CD4-positive, alpha-beta memory T cell (primary cell): ENCODE measurements at places on chromosomes 3 and 15. TPM values are rescaled to one million over a fixed set of nuclear protein-coding genes. Genes with fewer than 3 reads are reported as not detected.

- H3K36me3 ChIP-seq, result peaks cover 8% of the 10 kb centered on the region
- H3K4me3 ChIP-seq, result no peak overlapping the region
- H3K27me3 ChIP-seq, result no peaks in the 10 kb centered on the region
- H3K4me1 ChIP-seq, result peaks cover 56% of the 10 kb centered on the region
- no peak overlapping the region for H3K27ac ChIP-seq
- DNase-seq, result no peak
Observed at GRCh38 chr3:33071946-33072345, 25.0 kb downstream of the GLB1 start.

DNA sequence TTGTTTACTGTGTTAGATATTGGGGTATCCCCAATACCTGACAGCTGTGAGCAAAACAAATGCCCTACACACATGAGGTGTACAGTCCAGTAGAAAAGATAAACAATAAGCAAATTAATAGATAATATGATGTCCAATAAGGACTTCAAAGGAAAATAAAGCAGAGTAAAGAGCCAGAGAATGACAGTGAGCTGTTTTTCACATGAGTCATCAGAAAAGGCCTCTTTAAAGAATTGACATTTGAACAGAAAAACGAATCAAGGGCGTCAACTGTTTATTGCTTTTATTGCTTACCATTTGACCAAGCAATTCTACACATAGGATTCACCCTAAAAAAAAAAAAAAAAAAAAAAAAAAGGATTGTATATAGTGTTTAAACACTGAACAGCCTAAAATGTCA, 96.6 kb upstream of the FLNB start:
- no peak overlapping the region for H3K4me3 ChIP-seq
- H3K27me3 ChIP-seq, result no peaks in the 10 kb centered on the region
- no peak for DNase-seq
- H3K27ac ChIP-seq, result no peak overlapping the region
- H3K36me3 ChIP-seq, result peaks cover 17% of the 10 kb centered on the region

- no peaks in the 10 kb centered on the region for H3K27me3 ChIP-seq
- DNase-seq, result no peak
- no peaks in the 10 kb centered on the region for H3K4me1 ChIP-seq
- no peaks in the 10 kb centered on the region for H3K36me3 ChIP-seq
- H3K4me3 ChIP-seq, result no peak overlapping the region
Observed at GRCh38 chr3:163924600-163924999, 1153.7 kb downstream of the SI start.

- H3K36me3 ChIP-seq, result no peaks in the 10 kb centered on the region
- DNase-seq, result no peak
- H3K27ac ChIP-seq, result no peak overlapping the region
- H3K4me3 ChIP-seq, result no peak overlapping the region
Observed at GRCh38 chr3:127485396-127486170, 105.0 kb downstream of the TPRA1 start.

- DNase-seq, result no peak
- H3K36me3 ChIP-seq, result no peaks in the 10 kb centered on the region
- H3K4me3 ChIP-seq, result no peak overlapping the region
- no peaks in the 10 kb centered on the region for H3K4me1 ChIP-seq
- no peak overlapping the region for H3K27ac ChIP-seq
Observed at GRCh38 chr3:175088766-175089380, 229.7 kb downstream of the NAALADL2 start.

- no peak overlapping the region for H3K27ac ChIP-seq
- DNase-seq, result no peak
- H3K27me3 ChIP-seq, result no peaks in the 10 kb centered on the region
- peaks cover 36% of the 10 kb centered on the region for H3K36me3 ChIP-seq
Observed at GRCh38 chr3:196660381-196661166, 21.1 kb downstream of the NRROS start.

GRCh38 chr3:190909908-190910307, 47.4 kb upstream of the GMNC start:
- no peak overlapping the region for H3K27ac ChIP-seq
- H3K36me3 ChIP-seq, result no peaks in the 10 kb centered on the region
- DNase-seq, result no peak
- H3K27me3 ChIP-seq, result no peaks in the 10 kb centered on the region

DNA sequence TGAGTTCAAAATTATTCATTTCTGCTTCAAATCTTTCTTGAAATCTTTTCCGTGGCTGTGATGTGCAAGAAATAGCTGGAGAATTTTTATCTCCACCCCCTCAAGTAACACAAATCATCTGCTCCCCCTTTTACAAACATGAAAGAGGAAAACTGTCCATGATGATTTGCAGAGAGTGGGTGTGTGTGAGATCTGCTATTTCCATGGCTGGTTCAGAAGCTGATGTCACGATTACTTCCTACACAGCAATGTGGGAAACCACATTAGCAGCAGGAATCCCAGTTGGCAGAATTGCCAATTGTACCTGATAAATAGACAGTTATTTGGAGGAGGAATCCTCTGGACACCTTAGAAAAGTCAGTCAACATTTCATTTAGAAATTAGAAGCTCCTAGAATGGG, 75.2 kb upstream of the GRM7 start:
- H3K27ac ChIP-seq, result no peak overlapping the region
- no peaks in the 10 kb centered on the region for H3K36me3 ChIP-seq
- no peak overlapping the region for H3K4me3 ChIP-seq
- no peaks in the 10 kb centered on the region for H3K4me1 ChIP-seq
- DNase-seq, result no peak
- no peaks in the 10 kb centered on the region for H3K27me3 ChIP-seq

- H3K27me3 ChIP-seq, result no peaks in the 10 kb centered on the region
- no peaks in the 10 kb centered on the region for H3K4me1 ChIP-seq
- no peak for DNase-seq
- H3K27ac ChIP-seq, result no peak overlapping the region
Observed at GRCh38 chr15:90948506-90948905, 6.2 kb upstream of the RCCD1 start.

CERS3 gene
- 1.9 TPM for total RNA-seq

GOLGA6C gene
- not detected for total RNA-seq

SLC15A2 gene
- total RNA-seq, result 2.0 TPM

ZKSCAN7 gene
- 4.2 TPM for total RNA-seq

MAP6D1 gene
- 1.0 TPM for total RNA-seq

TLR9 gene
- 2.3 TPM for total RNA-seq

TTLL13 gene
- total RNA-seq, result 1.1 TPM

ACP3 gene
- total RNA-seq, result not detected
